NCI-H460 (cell line): ENCODE measurements at places on chromosomes 1 and 21. TPM values are rescaled to one million over a fixed set of nuclear protein-coding genes. Genes with fewer than 3 reads are reported as not detected.

CYYR1 gene
- 0.05 TPM in 1 of 2 replicates, not detected in the other for total RNA-seq

FLVCR1 gene
- total RNA-seq: 19.1 and 19.9 TPM in 2 replicates

MFSD2A gene
- total RNA-seq: 2.8 and 3.0 TPM in 2 replicates

FCAMR gene
- total RNA-seq: not detected in 2 replicates

LIPI gene
- total RNA-seq: not detected in 2 replicates

CHRNB2 gene
- not detected in 2 replicates for total RNA-seq

SV2A gene
- 0.63 and 1.3 TPM in 2 replicates for total RNA-seq

OR2T33 gene
- not detected in 2 replicates for total RNA-seq

CYP4X1 gene
- total RNA-seq: 0.25 and 0.63 TPM in 2 replicates

DNA sequence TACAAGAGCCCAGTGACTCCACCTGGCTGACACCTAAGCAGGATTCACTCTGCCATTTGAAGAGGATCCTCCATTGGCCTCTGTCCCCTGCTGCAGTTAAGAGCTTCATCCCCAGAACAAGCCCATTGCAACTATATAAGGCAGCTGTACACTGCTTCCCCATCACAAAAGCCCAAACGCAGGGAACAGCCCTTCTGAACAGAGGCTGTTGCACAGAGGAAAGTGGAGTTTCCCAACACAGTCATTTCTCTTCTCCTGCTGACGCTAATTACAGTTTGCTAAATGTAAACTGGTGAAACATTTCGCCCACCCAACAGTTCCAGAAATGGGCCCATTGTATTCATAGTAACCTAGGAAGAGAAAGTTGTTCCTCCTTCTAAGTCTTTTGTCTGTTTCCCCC, 455.8 kb upstream of the DAB1 start:
- DNase-seq: no peak

- DNase-seq: no peak
Measured at GRCh38 chr1:191963781-191964455, 194.3 kb upstream of the RGS18 start.

DNA sequence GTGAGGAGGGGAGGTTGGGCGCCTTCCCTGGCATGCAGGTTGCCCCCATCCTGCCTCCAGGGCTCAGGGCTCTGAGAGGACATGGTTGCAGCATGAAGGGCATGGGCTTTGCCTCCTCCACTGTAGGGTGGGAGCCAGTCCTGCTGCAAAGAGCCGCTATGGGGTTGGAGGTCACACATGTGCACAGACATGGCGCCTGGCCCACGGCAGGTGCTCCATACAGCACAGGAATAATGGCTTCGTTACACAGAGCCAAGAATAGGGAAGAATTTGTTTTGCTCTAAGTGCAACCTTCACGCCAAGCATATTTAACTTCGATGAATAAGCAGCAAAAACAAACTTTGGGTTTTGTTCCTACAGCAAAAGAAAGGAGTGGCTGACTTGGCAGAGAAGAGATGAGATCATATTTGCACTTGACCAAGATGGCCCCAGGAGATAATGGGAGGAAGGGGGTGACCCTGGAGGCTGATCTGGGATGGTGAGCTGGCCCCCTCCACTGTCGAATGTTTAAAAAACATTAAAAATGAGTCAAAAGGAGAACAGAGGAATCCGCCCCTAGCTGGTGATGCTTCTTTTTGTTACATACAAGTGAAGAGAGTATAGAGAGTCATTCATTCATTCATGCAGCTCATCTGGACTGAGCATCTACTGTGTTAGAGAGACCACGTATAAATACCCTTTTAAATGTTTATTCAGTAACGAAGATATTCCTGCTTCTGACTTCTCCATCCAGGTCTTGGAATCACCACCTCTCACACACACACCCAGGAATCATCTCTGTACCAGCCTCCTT, 12.4 kb upstream of the C2CD2 start:
- no peak for DNase-seq

DNA sequence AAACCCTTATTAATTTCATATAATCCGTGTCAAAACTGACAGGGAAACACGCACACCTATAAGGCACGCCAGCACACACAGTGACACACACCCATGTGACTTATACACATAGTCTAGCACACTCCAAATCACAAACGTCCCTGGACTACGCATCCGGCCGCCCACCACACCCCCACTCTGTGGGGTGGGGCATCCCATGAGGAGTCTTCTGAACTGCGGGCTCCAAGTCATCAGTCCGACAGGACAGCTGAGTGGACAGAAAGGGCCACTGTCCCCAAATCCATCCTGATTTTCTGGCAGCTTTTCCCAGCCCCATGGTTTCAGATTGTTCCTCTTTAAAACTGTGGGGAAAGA, 829 bp downstream of the PEA15 start:
- DNase-seq: peak; percentile 25

DNA sequence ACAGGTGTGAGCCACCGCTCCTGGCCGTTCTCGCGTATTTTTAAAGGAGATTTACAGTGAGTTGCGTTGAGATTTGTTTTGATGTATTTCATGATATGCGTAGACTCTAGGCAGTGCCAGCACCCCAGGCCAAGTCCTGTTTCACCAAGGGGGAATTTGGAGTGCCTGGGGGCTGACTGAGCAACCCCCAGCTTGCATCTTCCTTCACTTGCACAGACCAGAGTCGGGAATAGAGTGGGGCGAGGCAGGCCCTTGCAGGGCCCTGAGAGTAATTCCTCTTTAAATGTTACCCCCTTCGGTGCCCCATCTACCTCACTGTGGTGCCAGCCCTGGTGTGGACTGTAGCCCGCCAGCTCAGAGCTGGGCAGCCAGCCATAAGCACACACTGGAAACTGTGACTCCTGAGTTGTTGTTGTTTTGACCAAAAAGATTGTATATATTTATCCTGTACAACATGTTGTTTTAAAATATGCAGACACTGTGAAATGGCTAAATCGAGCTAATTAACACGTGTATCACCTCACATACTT, 269.5 kb downstream of the NPHP4 start:
- DNase-seq: no peak

DNA sequence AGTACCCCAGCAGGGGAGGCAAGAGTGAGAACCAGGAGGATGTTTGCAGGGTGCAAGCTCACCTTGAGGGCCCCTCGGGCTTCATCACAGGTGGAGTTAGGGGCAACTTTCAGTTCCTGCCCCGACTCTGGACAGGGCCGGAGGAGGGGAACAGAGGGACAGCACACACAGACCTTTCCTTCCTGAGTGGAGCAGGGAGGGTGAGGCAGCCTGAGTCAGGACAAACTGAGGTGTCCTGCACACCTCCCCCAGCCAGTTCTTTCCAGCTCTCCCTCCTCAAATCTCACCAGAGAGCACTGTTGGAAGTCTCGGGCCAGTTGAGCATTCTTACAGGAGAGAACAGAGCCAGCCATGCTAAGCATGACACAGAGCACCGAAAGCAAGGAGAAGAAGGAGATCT, 1.5 kb downstream of the ENTREP3 start:
- DNase-seq: no peak

- DNase-seq: no peak
Measured at GRCh38 chr1:162951553-162952315, 90.8 kb upstream of the CCDC190 start.

- no peak for DNase-seq
Measured at GRCh38 chr1:42003433-42003832, 84.7 kb upstream of the HIVEP3 start.

DNA sequence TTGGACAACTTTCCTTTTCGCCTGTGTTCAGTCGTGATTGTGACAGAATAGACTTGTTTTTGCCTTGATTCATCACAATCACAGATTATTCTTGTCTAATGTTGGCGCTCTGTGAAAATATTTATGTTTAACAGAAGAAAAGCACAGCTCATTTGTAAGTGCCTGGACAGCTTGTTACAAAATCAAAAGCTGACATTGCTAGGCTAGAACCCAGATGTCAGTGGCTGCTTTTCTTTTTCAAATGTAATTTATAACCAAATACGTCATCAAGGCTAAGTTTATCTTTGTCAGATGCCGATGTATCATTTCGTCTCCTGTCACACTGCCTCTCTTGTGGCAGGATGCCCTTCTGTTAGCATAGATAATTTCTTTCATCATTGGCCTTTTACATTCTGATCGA, 1227.3 kb downstream of the PLA2G4A start:
- no peak for DNase-seq

GRCh38 chr1:27057801-27058625, 45.4 kb upstream of the TENT5B start:
- no peak for DNase-seq

DNA sequence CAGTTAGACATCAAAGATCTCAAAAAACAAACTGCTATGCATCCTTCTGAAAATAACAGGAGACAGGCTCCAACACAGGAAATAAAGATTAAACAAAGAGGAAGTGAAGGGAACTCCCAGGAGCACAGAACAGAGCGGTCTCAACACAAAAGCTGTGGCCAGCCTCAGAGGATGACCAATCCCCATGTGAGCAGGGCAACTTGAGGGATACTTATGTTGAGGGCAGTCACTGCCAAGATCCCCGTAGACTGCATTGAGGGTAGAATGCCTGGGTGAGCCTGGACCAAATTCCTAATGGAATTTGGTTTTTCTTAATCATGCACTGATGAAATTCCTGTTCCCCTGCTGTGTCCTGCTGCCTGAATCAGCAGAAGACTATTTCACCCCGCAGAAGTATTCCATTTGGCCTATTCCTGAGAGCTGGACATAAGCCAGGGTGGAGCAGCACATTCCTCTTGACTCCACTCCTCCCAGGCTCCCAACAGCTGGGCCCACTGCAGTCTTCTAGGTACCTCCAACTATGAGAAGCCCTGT, 49.0 kb downstream of the JAK1 start:
- DNase-seq: peak; percentile 72

DNA sequence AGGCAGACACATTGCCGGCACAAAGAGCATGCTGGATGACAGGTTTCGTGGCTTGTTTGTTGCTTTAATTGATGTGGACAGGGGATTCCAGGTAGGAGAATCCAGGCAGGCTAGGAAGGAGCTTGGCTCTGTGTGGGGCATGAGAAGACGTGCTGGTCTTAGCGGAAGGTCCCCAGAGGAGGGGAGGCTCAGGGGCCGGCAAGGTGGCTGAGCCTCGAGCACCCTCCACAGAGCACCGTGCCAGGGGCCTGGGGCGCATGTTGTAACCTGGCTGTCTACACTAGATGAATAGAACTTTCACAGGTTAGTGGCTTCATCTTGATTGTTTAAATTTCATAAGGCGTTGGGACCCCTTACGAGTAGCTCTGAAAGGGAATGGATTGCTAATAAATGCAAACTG, 223.1 kb downstream of the CAMTA1 start:
- no peak for DNase-seq

DNA sequence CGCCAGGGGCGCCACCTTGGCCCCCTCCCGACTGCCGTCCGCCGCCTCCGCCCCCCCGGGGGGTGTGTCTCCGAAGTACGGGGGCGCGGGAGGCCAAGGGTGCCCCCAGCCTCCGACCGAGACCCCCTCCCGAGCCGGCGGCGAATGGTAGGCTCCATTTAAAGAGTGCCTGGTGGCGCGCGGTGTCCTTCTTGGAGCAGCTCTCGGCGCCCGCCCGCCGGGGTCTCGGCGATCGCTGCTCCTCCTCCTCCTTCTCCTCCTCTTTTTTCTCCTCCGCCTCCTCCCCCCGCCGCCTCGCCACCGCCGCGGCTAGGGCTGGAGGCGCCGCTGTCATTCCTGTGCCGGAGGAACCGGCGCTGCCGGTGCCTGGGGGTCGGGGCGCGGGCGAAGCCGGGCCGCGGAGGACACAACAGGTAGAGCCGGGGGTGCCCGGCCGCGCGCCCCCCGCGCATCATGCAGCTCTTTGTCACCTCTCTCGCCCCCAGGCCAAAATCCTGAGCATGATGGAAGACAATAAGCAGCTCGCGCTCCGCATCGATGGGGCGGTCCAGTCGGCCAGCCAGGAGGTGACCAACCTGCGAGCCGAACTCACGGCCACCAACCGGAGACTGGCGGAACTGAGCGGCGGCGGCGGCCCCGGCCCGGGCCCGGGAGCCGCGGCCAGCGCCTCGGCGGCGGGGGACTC, at the start of gene KAZN:
Gene KAZN (plus strand): TSS at position 188 of the 685 bp plus-strand sequence.
- no peak for DNase-seq

- DNase-seq: no peak
Measured at GRCh38 chr1:101497881-101498559, 261.2 kb downstream of the S1PR1 start.

- DNase-seq: no peak
Measured at GRCh38 chr1:1628754-1629429, 3.1 kb upstream of the MMP23B start.

- no peak for DNase-seq
Measured at GRCh38 chr1:173064011-173064410, 13.3 kb upstream of the TNFSF18 start.

GRCh38 chr1:195934817-195935553, 673.3 kb downstream of the KCNT2 start:
- no peak for DNase-seq

- peak; percentile 36 for DNase-seq
Measured at GRCh38 chr1:241848686-241849344, 811 bp downstream of the EXO1 start.

DNA sequence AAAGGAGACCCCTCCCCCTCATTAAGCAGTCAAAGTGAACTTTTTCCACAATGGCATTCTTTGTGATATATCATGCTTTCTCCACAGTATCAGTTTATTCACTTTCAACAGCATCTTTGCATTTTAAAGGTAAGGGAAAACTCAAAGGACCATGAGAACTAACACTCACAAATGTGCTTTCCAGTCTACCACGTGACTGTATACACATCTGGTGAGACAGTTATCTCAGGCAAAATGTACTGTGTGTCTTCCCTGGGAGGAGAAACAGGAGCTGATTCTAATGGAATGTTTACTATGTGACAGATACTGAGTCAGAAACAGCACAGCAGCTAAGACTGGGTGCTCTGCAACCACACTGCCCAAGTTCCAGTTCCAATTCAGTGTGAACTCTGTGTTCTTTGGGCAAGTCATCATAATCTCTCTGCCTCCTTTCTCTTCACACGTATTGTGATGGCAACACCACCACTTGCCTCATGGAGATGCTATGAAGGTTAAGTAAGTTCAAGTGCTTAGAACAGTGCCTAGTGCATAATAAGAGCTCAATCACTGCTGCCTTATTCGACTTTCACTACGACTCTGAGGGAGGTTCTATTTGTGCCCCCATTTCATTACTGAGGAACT, 79.0 kb downstream of the SLC45A1 start:
- DNase-seq: peak; percentile 21

DNA sequence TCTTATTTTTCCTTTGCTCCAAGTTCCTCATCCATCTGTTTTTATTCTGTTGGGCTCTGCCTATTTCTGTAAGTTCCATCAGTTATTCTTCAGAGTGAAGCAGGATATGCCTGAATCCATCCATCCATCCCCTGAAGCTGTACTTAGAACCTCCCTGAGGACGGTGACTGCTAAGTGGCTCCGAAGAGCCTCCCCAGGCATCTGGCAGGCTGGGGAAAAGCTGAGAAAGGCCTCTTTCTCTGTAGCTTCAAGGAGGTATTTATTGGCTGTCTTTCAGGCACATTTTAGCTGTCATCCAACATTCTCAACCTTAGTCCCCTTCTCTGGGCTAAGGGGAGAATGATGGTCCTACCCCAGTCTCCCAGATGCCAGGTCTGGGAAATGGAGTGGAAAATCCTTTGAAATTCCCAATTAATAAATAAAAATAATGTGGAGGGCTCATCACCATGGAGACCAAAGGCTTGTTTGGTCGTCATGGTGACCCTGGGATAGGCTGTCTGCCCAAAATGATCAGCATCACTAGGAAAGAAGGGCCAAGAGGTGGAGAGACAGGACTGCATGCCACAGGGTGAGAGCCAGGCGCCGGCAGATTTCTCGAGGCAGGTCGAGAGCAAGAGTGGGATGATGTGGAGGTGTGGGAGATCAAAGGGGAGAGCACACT, 82.0 kb downstream of the UBIAD1 start:
- DNase-seq: no peak
